Stimulated activated CD4-positive, alpha-beta T cell treated with anti-CD3 and anti-CD28 coated beads, Interleukin-12 subunit alpha, Interleukin-12 subunit beta, amount 100 ng/mL, for 48 hours (primary cell): ENCODE measurements at places on chromosomes 12 and 14.

- DNase-seq, result no peak
Measured at GRCh38 chr14:20295067-20295466, 10.7 kb downstream of the TTC5 start.

DNA sequence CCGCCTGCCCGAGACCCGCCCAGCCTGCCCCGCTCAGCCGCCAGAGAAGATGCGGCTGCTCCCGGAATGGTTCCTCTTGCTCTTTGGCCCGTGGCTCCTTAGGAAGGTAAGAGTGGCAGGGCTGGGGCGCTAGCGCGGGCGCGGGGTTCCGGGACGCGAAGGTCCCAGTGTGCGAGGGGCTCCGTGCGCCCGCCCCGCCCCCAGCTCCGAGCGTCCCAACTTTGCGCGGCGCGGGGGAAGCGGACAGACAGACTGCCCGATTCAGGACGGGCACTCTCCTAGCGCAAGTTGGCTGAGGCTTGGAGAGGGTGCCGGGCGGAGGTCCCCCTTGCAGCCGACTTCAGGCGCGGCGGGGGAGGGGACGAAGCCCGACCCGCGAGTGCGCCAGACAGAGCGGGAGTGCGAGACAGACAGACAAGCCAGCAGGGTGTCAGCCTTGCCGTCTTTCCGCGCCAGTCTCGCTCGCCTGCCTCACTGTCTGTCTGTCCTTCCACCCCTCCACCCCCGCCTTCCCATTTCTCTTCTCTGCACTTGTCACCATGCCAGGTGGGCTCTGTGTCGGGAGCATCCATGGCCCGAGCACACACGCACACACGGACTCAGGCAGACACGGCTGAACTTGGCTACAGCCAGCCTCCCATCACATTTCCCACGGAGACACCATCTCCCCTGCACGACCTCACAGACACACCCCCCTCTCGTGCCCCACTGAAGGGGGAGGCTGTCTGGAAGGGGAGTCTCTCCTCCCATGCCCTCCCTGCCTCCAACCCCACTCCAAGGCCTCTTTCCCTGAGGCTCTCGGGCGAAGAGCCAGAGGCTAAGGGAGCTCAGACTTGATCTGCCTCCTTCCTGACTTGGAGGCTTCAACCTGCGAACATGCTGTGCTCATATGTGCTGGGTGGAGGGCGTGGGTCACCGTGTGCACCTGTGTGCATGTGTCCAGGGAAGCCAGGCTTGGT is 606 bp downstream of the NXPH4 start:
- DNase-seq, result no peak

GRCh38 chr14:65482757-65483438 is 70.4 kb downstream of the FUT8 start:
- DNase-seq, result no peak

GRCh38 chr12:122503147-122503751 is 2.5 kb upstream of the ZCCHC8 start:
- no peak for DNase-seq

- DNase-seq, result no peak
Measured at GRCh38 chr14:77340389-77340788, 19.6 kb downstream of the GSTZ1 start.

DNA sequence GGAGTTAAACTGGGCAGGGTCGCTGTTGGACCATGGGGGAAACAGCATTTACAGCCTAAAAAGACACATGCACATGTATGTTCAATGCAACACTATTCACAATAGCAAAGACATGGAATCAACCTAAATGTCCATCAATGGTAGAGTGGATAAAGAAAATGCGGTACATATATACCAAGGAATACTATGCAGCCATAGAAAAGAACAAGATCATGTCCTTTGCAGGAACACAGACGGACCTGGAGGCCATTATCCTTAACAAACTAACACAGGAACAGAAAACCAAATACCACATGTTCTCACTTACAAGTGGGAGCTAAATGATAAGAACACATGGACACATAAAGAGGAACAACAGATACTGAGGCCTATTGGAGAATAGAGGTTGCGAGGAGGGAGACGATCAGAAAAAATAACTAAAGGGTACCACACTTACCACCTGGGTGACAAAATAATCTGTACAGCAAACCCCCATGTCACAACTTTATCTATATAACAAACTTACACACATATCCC is 25.0 kb upstream of the SRP54 start:
- no peak for DNase-seq

GRCh38 chr12:49821373-49822287 is 6.6 kb downstream of the NCKAP5L start:
- DNase-seq, result no peak

- no peak for DNase-seq
Measured at GRCh38 chr14:55152052-55152753, 23.2 kb downstream of the LGALS3 start.

- DNase-seq, result no peak
Measured at GRCh38 chr12:16307856-16308475, 30.5 kb upstream of the SLC15A5 start.

GRCh38 chr14:21026274-21026987 is 1.6 kb upstream of the NDRG2 start:
- no peak for DNase-seq

- DNase-seq, result no peak
Measured at GRCh38 chr14:74083161-74083560, 1.1 kb downstream of the ALDH6A1 start.

DNA sequence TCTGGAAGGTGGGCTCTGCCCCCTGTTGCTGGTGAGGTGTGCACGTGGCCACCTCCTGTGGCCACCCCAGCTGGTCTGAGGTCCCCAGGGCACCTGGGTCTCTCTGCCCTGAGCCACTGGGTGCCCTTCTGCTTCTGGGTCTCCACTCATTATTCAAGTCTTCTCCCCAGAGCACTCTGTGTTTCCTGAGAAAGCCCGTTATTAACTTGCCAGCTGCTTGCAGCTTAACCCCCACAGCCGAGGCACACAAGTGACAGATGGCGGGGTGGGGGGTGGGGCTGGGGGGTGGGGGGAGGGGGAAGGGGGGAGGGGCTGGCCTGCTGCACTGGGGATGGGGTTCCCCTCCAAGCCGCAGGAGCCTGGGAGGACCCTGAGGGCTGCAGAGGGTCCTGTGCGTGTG is 40.5 kb downstream of the FBRSL1 start:
- no peak for DNase-seq

- no peak for DNase-seq
Measured at GRCh38 chr12:27517961-27518665, 5.9 kb upstream of the PPFIBP1 start.

- DNase-seq, result no peak
Measured at GRCh38 chr14:20631880-20632389, 9.6 kb downstream of the OR6S1 start.

- no peak for DNase-seq
Measured at GRCh38 chr14:20489093-20489994, 16.0 kb upstream of the RNASE10 start.

DNA sequence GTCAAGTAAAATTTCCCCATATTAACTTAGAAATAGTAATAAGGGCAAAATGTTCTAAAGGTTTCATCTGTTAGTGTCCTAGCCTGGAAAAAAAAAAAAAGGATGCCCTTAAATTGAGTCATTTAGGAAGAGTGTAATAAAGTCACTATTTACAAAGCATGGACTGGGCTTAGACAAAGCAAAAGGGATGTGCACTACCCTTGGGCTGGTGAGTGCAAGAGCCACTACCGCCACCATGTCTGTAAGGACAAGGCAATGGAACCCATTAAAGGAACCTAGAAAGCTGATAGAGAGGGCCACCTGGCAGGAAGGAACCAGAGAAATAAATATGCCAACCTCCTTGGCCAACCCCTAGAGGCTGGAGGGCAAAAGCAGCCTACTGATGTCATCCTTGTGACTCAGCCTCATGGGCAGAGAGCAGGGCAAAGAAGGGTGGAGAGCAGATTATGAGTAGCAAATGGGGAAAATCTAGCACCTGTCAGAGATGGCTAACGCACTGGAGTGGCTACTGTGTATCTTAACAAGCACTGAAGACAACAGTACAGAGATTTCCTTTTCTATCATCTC is 59.5 kb upstream of the FUT8 start:
- DNase-seq, result no peak

GRCh38 chr14:50944647-50945413 is 547 bp upstream of the PYGL start:
- no peak for DNase-seq

GRCh38 chr14:95043732-95044462 is 113.4 kb downstream of the DICER1 start:
- no peak for DNase-seq
